Left renal pelvis (tissue), 4 donors: ENCODE measurements at places on chromosomes 1 and 21.
A peak's percentile ranks its signal among the peaks of the same experiment; 100 is the strongest.

DNA sequence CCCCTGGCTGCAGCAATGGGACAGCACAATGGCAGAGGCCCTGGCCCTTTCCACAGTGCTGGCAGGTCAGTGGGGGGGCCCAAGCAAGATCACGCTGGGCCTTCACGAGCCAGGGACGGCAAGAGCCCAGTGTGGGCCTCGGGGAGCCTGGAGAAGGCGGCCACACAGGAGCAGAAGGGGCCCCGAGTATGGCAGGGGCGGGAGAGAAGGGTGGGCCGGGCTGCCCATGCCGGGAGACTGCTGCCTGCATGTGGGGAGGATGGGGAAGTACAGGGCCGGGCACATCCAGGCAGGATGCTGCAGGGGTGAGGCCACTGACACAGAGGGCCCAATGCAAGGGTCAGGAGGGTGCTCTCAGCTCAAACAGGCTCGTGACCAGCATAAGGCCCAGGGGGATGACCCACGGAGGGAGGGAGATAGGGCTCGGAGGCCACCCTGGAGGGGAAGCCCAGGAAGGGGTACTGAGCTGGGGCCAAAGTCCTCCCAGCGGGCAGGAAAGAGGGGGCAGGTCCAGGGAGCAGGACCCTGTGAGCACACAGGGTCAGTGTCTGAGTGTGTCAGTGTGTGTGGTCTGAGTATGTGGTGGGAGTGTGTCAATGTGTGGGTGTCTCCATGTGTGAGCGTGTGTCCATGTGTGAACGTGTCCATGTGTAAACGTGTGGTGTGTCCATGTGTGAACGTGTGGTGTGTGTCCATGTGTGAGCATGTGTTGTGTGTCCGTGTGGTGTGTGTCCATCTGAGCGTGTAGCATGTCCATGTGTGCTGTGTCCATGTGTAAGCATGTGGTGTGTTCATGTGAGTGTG is 13.1 kb downstream of the SLC19A1 start:
- no peak for DNase-seq

- DNase-seq, result no peak
These were observed 6.5 kb upstream of the C2CD4D start for GRCh38 chr1:151846062-151846568.

DNA sequence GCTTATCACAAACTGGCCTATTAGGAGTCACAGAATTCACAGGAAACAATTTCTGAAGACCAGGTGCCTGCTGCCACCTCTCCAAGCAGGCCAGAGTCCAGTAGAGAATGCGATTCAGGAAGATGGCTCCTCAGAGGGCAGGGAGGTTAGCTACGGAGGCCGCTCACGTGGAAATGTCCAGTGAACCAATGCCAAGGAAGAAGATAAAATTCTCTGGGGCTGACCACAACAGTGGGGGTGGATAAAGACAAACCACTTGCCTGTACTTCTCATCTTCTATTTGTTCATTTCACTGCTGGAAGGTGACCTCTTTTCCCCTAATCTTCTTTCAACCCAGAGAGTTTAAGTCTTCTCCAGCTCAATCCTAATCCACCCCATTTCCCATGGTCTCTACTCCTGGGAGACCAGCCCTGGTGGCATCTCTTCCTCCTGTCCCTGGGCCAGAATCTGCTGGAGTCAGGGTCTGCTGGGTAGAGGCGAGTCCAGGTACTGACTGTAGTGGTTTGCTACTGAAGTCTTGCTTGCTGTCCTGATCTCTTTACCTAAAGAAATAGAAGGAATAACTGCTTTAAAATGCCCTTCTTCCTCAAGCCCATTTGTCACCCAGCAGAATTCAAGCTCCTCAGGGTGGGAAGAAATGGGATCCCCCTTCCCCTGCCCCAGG is 3.2 kb downstream of the PSRC1 start:
- no peak for DNase-seq

DNA sequence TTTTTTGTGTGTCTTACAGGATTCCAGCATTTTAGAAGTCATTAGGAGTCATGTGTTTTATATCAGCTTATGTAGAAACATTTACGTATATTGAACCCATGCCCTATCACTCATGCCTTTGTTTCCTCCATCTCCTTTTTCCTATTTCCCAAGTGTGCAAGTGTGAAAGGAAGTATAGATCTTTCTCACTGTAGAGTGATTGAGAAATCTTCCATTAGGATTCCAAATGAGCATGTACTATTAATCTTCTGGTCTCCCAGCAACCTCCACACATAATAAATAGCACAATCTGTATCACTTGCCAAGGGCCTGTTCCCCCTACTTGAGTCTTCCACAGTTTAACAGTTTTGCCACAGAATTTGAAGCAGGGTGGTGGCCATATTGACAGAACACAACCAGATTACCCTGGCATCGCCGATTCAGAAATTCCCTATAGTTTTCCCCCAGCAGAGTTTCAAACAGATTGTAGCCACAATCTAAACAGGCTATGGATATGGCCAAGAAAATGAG is 1052.8 kb downstream of the TTLL7 start:
- no peak for DNase-seq

GRCh38 chr1:215198021-215198420 is 115.5 kb downstream of the KCNK2 start:
- DNase-seq, result no peak

DNA sequence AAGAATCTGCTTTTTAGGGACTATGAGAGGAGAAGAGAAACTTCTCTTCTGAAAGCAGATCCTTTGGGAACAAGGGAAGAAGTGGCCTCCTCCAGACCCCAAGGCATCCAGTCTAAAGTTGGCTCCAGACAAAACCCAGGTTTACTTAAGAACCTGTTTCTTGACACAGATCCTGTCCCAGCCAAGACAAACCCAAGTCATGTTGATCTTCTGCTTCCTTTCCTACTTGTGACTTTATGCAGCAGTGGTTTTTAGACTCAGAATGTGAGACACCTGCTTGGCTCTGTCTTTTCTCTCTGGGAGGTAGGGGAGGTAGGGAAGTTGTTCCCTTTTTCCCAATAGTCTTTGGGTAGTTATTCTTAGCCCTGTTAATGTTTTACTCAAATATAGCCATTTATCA is 38.3 kb downstream of the ELAPOR1 start:
- no peak for DNase-seq

DNA sequence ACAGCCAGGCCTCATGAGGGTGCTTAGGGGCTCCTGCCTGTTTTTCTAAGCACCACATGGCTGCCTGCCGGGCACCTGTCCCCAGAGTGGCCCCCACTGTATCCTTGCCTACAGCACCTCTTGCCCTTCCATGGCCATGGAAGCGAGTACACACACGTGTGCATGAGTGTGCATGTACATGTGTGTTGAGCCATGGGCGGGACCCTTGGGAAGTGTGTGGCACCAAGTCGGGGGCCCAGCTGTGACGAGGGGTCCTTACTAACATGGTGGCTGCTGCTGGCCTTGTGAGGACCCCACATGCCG is 25.8 kb downstream of the KRTAP10-1 start:
- no peak for DNase-seq

DNA sequence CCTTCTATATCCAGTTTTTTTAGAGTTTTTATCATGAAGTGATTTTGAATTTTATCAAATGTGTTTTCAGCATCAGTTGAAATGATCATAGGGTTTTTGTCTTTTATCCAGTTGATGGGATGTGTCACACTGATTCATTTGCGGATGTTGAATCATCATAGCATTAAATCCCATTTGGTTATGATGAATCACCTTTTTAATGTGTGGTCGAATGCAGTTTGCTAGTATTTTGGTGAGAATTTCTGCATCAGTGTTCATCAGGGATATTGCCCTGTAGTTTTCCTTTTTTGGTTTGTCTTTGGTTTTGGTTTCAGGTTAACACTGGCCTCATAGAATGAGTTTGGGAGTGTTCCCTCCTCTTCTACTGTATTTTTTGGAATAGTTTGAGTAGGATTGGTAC is 80.3 kb downstream of the DIRAS3 start:
- DNase-seq, result no peak

DNA sequence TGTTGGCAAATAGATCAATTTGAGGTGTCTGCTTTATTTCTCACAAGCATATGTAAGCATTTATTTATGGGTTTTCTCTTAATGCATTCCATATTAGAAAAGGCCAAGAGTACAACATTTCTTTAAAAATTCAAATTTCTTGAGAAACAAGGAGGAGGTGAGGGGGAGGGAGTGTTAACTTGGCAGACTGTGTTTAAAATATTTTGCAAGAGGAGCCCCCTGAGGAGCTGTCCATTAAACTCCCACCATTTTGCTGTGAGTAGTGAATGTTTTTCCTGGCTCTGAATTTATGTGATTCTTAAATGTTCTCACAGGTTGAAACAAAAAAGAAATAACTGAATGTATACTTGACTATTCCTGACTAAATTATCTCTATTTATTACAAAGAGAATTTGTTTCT is 363.8 kb downstream of the PTPRC start:
- DNase-seq, result no peak

GRCh38 chr21:25569084-25569483 is 38.2 kb downstream of the MRPL39 start:
- DNase-seq, result no peak

- DNase-seq, result no peak
These were observed 5.1 kb downstream of the HLX start for GRCh38 chr1:220884109-220884980.

DNA sequence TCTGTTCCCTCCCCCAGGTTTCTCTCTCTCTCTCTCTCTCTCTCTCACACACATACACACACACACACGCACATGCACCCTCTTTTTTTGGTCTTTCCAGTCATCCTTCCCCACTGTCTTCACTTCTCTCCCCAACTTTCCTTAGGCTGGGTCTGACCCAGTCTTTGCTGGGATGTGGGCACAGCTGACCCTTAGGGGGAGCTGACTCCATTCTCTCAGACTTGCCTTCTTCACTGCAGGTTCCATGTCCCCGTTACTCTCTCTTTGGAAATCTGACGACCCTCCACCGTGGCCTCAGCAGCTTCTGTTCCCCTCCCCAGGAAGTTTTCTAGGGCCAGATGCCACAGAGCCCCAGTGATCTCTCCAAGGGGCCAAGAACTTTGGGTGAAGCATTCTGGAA is 2.1 kb downstream of the DISP3 start:
- DNase-seq, result no peak

DNA sequence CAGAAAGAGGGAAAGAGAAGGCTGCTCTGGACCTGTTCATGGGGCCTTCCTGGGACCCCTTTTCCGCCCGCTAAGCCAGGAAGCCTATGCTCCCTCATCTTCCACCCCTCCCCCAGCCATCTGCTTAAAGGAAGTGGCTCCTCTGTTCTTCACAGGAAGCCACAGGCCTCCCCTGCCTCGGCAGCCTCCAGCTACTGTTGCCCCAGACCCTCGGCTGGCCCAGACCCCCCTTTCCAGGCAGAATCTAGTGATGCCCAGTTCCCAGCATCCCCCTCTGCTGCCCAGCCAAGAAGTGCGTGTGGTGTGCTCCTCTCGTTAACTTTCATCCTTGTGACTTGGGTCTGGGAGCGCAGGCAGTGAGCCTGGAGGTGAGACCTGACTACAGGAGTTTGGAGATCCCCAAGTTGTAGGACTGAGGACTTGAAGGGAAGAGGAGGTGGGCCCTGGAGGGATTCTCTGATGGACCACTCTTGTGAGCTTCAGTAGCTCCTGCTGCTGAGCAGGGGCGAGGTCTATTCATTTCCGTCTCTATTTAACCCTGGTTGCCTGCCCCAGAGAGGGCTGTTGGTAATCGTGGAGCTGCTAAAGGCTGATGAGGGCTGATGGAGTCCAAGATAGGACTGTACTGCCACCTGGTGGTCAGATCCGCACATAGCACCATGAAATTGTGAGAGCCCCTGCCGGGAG is 9.1 kb downstream of the IFI6 start:
- DNase-seq, result peak; percentile 66

DNA sequence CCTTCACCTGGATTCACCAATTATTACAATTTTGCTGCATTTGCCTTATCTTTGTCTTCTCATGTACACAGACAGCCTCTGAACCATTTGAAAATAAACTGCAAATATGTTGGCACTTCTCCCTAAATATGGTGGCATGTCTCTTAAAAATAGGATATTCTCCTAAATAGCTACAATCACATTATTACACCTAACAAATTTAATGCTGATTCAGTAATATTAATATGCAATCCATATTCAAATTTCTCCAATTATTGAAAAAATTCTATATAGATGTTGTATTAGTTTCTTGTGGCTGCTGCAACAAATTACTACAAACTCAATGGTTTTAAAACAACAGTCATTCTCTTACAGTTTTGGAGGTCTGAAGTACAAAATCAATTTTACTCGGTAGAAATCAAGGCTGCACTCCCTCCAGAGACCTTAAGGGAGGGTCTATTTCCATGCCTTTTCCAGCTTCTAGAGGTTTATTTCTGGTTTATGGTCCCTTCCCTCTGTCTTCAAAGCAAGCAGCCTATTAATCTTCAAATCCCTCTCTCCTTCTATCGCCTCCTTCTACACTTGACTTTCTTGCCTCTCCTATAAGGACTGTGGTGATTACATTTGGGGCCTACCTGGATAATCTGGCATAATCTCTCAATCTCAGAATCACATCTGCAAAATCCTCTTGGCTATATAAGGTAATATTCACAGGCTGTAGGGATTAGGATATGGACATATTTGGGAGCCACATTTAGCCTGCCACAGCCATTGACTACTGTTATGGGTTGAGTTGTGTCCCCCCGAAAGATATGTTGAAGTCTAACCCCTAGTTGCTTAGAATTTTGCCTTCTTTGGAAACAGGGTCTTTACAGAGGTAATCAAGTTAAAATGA is 52.5 kb upstream of the BOLA1 start:
- no peak for DNase-seq
